ENCODE measurements at places on chromosomes 1 and 21.

GRCh38 chr1:60133848-60134247 lies 60.3 kb upstream of the C1orf87 start:
- peak; percentile 87 for DNase-seq

DNA sequence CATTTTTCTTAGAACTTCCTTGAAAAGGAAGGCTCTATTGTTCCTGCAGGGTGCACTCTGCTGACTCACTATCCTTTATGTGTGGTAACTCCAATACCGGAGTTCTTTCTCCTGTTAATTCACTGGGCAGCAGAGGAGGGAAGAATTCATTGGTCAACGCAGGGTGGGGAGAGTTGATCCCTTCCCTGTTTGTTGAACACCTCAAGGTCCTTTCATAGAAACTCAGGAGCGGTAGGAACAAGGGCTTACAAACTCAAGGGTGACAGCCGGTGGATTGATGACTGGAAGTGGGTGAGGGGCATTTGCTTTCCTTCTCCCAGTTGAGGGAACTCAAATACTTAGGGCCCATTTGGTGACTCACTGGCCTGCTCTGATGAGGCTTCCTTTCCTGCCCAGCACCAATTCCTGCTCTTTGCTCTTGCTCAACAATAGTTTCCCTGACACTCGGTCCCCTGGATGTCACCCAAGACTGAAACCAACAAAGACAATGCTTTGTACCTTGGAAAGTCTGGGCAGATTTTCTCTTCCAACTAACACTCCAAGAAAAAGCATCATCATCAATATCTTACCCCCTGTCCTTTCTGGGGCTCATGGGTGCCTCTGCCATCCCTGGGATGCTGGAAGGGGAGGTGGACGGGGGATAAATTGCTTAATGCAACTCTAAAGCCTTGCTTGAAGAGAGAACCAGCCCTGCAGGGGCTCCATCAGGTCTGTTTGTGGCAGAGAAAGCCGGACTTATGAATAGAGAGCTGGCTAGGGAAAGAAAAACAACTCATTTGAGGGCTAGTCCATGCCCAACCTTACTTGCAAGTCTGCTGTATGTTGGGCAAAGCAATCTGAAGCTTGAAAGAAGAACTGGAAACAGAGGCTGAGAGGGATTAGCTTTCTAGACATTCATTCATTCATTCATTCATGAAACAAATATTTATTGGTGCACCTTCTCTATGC lies 9.3 kb downstream of the SLC26A9 start:
- peak; percentile 74 for DNase-seq

- DNase-seq = no peak
These were observed 69.7 kb downstream of the CD46 start for GRCh38 chr1:207821464-207822045.

DNA sequence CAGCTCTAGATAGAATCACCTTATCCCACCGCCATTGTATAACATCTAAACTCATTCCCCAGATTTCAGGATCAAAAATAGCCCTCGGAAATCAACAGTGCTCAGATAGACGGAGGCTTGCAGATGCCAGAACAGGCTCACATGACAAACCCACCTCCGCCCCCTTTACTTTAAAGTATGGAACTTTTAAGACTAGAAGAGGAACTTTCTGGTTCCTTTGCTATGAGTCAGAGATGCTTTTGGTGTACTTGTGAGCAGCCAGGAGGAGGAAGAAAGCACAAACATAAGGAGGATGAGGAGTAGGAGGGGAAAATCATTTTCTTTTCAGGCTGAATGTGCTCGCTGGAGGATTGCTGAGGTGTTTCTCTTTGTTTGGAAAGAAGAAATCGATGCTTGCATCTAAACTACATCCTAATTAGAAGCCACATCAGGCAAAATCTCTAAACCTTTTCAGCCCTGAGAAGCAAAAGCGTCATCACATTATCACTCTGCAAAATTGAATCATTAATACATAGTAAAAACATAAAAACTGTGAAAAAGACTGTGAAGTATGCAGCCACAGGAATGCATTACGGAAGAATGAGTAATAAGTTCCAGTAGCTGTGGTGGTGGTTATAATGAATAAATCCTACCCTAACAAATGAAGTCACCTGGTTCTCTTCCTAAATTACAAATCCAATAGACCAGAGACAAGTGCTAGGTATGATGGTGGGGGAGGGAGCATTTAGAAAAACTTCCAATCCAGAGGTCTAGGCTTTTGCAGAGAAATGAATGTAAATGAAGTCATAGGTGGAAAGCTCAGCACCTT lies 251.3 kb downstream of the KCNH1 start:
- DNase-seq = peak; percentile 89

DNA sequence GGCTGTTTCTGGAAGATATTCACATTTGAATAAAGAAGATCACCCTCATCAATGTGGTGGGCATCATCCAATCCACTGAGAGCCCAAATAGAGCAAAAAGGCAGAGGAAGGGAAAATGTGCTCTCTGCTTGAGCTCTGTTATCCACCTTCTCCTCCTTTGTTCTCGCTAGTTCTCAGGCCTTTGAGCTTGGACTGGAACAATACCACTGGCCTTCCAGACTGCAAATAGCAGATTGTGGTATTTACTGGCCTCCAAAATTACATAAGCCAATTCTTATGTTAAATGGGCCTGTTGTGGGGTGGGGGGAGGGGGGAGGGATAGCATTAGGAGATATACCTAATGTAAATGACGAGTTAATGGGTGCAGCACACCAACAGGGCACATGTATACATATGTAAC lies 219.3 kb downstream of the C1orf94 start:
- DNase-seq = no peak

- no peak for DNase-seq
These were observed 239.1 kb downstream of the OMA1 start for GRCh38 chr1:58307431-58307830.

DNA sequence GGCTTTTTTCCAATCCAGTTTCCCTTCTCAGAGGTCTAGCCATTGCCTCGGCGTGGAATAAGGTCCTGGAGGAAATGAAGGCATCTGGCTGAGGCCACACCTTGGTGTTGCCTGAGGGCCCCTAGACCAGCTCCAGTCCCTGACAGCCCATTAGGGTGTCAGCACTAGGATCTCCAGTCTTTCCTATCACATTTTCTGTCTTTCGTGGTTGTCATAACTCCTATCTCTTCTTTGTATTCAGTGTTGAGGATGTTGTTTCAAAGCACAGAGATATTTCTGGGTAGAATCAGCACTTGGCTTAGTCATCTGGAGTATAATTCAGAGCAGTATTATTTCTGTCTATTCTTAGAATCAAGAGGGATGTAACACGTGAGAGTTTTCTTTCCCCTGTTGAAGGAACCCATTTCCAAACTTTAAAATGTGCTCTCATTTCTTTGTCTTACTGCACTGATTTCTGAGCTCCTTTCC lies 844.3 kb downstream of the KCNT2 start:
- no peak for DNase-seq

- peak; percentile 68 for DNase-seq
These were observed 13.4 kb upstream of the NOS1AP start for GRCh38 chr1:162056043-162056442.

GRCh38 chr1:207581496-207582153 lies 63.3 kb upstream of the CR1L start:
- DNase-seq = no peak

DNA sequence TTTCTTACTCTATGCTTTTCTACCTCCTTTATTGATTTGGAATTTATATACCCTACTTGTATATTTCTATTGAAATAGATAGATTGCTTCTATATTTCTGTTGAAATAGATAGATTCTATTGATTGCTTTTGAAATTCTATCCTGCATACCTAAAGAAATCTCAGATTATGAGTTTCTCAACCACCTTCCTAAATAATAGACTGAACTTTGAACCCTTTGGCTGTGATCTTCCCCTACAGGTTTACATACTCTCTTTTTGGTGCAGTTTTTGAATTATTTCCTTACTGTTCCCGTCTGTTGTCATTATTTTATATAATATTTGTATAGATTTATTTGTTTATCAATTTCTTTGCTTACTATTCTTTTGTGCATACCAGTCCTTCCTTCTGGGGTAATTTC lies 20.4 kb upstream of the CSF3R start:
- DNase-seq = no peak

- DNase-seq = no peak
These were observed 23.5 kb downstream of the DIPK1A start for GRCh38 chr1:92937731-92938130.

DNA sequence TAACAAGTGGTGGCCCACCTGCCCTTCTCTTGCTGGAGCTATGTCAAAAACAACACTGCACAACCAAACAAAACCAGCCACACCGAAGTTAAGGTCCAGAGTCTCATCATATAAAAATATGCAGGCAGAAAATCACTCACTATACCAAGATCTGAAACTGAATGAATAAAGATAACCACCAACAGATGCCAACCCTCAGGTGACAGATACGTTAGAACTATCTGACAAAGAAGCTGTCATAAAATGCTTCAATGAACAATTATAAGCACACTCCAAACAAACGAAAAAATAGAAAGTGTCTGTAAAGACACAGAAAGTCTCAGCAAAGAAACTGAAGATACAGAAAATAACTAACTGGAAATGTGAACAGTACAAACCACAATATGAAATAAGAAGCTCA lies 14.0 kb downstream of the ZNF496 start:
- DNase-seq = no peak

GRCh38 chr1:106677721-106678120 lies 378.8 kb upstream of the PRMT6 start:
- no peak for DNase-seq

GRCh38 chr1:5927506-5928370 lies 64.5 kb downstream of the NPHP4 start:
- no peak for DNase-seq

DNA sequence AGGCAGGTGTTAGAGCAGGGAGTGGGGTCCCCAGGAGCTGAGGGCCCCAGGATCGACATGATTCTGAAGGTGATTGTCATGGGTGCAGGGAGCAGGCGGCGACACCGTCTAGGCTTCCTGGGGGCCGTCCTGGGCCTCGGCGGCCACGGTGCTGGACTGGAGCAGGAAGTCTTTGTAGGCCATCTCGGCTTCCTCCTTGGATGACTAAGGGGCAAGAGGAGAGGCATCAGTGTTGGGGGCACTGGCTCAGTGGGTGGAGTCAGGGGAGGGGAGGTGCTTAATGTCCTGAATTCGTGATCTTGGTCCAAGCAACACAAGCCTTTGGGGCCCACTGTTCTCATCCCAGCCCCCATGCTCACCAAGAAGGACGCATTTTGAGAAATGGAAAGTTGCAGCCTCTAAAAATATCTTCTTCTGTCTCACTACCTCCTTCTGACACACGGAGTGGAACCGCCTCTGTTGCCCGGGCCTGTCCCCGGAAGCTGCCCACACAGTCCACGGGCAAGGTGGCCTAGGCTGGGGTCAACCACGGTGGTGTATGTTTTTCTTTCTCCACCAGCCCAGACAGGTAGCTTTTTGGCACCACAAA lies 8.6 kb upstream of the FCMR start:
- DNase-seq = no peak

DNA sequence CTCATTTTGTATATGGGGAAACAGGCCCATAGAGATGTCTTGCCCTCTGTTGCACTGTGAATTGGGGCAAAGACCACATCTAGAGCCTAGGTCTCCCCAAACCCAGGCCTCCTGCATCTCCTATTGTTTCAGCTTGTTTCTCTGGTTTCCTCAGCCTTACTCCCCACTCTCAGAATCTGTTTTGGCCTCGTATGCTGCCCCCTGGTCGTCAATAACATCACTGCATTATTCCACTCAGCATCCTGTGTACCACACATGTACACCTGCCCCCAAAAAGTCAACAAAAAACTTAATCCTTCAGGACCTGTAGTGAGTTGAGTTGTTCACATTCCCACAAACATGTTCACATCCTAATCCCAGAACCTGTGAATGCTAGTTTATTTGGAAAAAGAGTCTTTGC lies 184.8 kb downstream of the BRINP2 start:
- peak; percentile 22 for DNase-seq

DNA sequence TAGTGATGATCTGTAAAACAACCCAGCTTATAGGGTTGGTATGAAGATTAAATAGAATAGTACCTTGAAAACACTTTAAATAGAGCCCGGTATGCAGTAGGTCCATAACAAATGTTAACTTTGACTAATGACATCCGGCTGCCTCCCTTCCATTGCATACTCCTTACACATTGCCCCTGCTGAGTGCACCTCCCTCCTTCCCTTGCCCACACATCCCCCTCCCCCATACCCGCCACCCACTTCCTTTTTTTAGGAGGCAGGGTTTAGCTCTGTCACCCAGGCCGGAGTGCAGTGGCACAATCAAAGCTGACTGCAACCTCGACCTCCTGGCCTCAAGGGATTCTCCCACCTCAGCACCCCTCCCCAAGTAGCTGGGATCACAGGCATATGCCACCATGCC lies 24.4 kb upstream of the ZC3H12A start:
- no peak for DNase-seq

- DNase-seq = no peak
These were observed 10.2 kb downstream of the COL6A1 start for GRCh38 chr21:45991606-45992300.

DNA sequence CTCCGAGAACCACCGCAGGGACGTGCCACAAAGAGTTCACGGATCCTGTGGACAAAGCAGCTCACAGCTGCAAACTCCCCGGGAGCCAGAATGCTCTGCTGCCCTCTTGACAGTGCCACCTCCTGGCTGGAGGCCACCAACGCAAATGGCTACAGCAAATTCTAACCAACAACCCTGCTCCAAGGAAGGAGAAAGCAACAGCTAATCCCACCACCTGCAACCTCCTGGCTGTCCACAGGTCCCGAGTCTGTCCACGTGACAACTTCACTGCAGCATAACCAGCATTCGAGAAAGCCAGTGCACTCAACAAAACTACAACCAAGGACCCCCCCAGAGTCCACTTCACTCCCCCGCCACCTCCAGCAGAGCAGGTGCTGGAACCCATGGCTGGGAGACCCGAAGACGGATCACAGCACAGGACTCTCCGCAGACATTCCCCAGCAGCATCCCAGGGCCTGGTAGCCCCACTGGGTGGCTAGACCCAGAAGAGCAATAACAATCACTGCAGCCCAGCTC lies 17.3 kb downstream of the POFUT2 start:
- DNase-seq = no peak

GRCh38 chr21:31479222-31479621 lies 135.2 kb upstream of the TIAM1 start:
- DNase-seq = no peak

DNA sequence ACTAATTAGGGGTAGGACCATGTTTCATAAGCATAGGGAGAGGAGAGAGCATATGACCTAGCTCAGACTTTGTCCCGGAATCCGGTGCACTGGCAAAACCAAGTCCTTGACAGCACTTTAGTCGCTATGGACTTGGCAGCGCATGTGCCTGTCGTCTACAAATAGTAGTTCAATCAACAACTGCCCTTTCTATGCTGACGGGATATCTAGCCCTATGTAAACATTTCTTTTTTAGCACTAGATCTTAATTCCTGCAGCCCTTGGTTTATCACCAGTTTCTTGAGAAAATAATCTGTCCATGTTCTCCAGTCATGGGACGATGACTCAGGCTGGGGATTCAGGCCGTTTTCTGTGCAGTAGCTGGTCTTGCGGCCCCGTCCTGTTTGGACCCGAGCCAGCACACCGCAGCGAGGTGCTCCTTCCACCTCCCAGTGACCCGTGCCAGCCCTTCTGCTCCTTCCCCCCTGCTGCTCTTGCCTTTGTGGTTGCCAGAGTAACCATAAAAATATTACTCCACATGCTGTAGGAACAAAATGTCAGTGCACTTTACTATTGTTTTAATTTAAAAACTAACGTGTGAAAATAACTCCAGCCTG lies 8.6 kb upstream of the MT1HL1 start:
- no peak for DNase-seq

GRCh38 chr1:24321697-24322469 lies 2.7 kb downstream of the GRHL3 start:
- peak; percentile 93 for DNase-seq
